ENCODE measurements at places on chromosomes 5 and 9.
A peak's percentile ranks its signal among the peaks of the same experiment; 100 is the strongest.

- no peak for DNase-seq
Measured at GRCh38 chr5:77181173-77181572, 29.3 kb upstream of the PDE8B start.

GRCh38 chr9:135243201-135244190, 156.0 kb downstream of the OLFM1 start:
- DNase-seq: no peak

DNA sequence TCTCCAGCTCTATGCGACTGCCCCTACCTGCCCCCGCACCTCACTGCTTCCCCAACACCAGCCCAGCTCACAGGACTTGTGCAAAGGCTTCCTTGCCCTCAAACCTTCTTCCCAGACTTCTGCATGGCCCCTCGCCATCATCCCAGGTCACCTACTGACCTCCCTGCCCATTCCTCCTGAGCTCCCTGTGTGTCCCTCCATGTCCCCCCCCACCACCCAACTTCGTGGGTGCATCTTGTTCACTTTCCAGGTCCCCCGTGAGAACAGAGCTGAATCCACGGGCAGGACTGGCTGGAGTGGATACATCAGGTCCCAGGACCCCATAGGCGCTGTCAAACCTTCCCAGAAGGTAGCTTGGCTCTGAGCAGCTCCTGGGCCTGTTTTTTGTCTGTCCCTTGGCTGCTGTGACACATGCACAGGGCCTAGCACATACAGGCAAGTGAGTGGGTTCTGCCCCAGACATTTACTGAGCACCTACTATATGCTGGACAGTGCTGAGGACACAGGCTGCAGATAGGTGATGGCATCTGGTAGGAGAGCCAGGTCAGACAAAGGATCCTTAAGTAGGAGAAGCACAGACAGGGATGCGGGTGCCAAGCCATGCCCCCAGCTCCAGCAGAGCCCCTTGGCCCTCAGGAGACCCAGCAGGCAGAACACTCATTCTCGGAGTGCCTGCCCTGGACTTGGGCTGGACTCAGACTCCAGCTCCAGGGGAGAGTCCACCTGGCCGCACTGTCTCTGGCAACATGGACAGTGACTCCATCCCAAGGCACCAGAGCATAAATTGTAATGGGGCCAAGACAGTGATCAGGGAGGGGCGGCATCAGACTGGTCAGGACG, 15.0 kb downstream of the NINJ1 start:
- no peak for DNase-seq

GRCh38 chr9:133934482-133935232, 57.5 kb downstream of the VAV2 start:
- DNase-seq: no peak

GRCh38 chr5:108398964-108399363, 17.1 kb upstream of the FBXL17 start:
- no peak for DNase-seq

- no peak for DNase-seq
Measured at GRCh38 chr9:89845321-89845720, 240.5 kb downstream of the GADD45G start.

DNA sequence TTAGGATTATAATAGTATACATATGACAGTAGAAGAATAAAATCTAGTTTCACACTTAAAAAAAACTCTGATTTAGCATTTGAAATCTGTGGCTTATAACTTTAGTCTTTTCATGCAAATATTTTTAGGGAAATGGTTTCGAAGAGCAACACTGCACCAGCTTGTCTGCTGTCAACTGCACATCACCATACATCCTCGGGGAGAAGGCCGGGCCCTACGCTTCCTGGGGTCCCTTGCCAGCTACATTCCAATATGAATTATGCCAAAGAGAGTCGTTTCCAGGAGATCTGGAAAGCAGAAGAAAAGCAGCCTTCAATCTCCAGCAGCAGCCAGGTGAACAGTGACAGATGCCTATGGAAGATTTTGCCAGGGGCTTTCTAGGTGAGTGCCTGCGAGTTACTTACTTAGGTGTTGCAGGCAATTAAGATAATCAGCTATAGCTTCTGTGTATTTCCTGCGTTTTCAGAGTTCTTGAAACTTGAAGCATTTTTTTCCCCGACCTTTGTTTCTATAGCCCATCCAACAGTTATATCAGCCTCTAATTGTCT, 166.8 kb downstream of the TRPM3 start:
- no peak for DNase-seq

DNA sequence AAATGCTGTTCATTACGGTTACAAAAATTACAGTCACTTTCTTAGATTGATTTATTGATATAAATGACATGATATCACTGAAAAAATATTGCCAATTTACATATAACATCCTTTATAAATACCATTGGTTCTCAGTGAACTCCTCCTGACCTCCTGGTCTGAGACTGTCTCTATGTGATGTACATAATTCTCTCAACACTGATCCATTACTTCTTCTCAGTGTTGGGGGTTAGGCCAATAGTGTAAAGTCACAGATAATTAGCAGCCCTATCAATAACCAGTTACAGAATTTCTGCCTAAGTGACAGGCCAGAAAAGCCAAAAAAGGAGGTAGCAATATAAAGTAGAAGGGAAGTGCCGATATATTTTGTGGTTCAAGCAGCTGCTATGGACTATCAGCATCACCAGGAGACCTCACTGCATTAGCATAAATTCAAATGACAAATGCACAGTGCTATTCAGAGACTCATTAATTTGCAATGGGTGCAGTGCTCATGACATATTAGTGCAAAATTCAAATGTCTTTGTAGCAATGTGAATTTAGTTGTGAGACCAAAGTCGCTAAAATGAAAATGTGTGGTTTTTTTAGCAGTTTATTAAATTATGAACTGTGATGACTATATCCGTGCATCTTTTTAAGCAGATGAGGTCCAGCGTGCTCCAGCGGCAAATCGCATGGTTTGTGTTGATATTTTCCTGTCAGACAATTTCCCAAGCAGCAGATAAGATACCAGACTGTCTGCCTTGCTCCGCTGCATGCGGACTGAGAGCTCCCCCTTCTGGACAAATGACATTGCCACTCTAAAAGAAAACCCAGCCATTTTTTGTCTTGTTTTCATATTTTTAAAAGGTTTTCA, 144.6 kb downstream of the CETN3 start:
- DNase-seq: peak; percentile 20

DNA sequence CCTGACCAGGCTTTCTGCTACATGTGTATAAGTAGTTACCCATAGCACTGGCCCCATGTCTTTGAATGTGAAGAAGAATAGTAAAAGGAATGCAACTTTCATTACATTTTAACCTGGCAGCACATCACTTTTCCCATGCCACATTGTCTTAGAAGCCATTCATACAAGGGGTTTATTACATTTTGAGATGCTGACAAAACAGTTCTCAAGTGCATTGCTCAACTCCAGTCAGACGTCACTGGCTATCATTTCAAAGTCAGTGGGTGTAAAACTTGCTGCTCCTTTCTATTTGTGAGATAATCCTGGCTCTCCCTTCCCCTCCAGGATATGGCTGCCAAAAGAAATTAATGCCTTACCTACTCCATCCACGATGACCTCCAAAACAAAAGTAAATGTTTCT, 97.0 kb upstream of the VCAN start:
- DNase-seq: no peak

GRCh38 chr5:135253601-135254178, 145.3 kb downstream of the MACROH2A1 start:
- DNase-seq: no peak

- DNase-seq: no peak
Measured at GRCh38 chr5:151233616-151234085, 9.8 kb upstream of the CCDC69 start.

GRCh38 chr5:64682608-64683007, 7.7 kb upstream of the SHISAL2B start:
- DNase-seq: no peak

DNA sequence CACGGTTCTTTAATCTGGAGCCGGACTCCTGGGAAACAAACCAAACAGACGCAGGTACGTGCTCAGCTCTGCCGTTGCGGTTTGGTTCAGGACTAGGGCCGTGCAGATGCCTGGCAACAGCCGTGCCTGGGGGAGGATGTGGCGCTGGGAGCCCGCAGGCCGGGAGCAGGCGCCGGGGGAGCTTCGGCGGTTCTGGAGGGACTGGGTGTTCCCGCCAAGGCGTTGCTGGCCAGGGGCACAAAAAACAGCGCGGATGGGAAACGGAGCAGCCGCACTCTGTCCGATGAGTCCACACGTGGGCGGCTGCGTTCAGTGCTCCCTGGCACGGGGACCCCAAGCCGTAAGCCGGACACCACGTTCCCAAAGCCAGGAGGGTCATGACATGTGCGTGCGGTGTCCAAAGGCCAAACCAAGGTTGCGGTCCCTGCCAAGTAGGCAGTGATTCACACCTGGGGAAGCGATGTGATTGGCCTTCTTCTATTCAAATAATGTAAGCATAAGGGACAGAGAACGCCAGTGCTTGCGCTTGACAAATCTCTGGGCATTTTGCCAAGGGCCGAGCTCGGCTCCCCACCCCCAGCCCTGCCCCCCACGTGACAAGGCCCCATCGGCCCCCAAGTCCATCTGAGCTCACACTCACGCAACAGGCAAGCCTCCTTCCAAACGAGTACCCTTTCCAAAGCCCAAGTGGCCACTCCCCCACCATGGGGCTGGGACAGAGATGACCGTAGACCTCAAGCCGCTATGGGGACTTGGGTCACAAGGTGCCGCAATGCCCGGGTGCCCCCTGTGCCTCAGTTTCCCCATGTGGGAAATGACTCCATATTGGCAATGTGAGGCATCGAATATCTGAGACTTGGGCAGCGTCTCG, 49.7 kb upstream of the NKD2 start:
- DNase-seq: no peak

GRCh38 chr9:132200706-132201105, 38.8 kb downstream of the NTNG2 start:
- no peak for DNase-seq
